ENCODE measurements at places on chromosomes 13 and 19.
A peak's percentile ranks its signal among the peaks of the same experiment; 100 is the strongest.

DNA sequence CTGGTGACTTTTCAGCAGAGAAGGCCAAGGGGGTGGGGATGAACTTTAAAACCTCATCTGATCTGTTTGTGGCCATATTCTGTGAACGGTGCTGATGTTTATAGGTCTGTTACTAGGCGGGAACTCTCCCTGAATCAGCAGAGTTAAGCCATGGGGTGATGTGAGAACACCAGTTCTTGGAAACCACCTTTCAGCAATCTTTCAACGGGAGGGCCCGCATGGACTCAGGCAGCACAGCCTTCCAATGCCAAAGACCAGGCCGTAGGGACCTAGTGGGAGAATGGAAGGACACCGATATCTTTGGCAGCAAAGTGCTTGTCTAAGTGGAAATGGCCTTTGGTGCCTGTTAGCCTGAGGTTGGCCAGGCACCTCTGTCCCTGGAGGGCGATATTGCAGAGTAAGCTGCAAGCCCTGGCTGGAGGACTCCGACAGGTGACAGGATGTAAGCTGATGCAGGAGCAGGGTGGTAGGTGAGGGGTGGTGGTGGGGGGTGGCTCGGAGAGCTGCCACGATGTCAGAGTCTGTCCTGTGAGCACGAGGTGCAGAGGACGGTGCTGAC lies 57.0 kb downstream of the ERCC5 start:
- no peak for DNase-seq

- DNase-seq, result no peak
Observed at GRCh38 chr13:60019119-60019993, 144.4 kb downstream of the DIAPH3 start.

DNA sequence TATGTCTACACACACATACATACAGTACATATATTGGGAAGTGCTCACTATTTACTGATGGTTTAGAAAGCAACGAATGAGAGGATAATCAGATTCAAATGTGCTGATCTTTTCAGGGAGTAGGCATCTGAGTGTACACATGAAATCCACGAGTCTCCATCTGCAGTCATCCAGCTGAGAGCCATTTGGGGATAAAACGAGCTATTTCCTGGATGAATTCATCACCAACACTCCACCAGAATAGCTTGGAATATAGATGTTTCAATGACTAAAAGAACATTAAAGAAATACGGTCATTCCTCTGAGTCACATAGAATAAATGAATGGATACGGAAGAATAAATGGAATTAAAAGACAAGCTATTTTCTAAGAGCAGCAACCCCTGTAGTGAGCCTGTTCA lies 721.6 kb upstream of the ARGLU1 start:
- DNase-seq, result no peak

DNA sequence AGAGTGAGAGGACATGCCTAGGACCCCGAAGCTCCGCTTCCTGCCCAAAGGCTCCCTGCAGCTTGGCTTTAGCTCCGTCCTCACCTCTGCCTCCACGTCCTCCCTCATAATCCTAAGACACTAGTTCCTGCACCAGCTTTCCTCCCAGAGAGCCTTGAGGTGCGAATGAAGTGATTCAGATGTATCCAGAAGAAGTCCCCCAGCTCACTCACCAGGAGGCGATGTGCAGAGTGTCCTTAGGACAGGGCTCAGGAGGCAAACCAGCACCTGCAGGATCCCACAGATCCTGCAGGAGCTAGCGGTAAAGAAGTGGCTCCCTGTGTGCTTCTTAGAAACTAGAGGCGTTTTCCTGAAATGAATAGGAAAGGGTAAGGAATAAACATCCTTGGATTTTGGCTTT lies 109.7 kb downstream of the HSPH1 start:
- no peak for DNase-seq

- no peak for DNase-seq
Observed at GRCh38 chr19:45279587-45280192, 28.6 kb downstream of the MARK4 start.

- peak; percentile 90 for DNase-seq
Observed at GRCh38 chr19:46413262-46414031, at the start of gene CCDC8. CCDC8 (minus strand) TSS chr19:46413564; CDS start chr19:46412810, 754 bp downstream.

DNA sequence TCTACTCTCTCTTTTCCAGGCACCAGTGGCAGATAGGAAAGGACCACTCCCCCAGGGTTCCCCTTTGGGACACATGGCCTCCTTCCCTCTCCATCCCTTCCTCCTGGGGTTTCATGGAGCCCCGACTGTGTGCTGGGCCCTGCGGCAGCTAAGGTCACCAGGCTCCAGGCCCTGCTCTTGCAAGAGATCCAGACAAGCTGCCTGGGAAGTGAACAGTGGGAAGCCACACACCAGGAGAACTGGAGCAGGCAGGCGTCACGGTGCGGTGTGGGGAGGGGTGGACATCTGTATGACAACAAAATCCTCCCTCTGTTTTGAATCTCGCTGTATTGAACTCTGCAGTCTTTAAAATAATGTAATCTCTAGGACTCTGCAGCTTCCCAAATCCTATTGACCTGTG lies 330.1 kb downstream of the UQCRFS1 start:
- DNase-seq, result no peak

- no peak for DNase-seq
Observed at GRCh38 chr19:6278740-6279619, 795 bp downstream of the MLLT1 start.

Measured in smooth muscle cell of the brain vasculature (primary cell).